ENCODE measurements at places on chromosomes 5 and 9.

- no peak for DNase-seq
Measured at GRCh38 chr5:106853266-106853665, 817.5 kb downstream of the EFNA5 start.

GRCh38 chr9:15357050-15357653 lies 50.1 kb upstream of the TTC39B start:
- no peak for DNase-seq

DNA sequence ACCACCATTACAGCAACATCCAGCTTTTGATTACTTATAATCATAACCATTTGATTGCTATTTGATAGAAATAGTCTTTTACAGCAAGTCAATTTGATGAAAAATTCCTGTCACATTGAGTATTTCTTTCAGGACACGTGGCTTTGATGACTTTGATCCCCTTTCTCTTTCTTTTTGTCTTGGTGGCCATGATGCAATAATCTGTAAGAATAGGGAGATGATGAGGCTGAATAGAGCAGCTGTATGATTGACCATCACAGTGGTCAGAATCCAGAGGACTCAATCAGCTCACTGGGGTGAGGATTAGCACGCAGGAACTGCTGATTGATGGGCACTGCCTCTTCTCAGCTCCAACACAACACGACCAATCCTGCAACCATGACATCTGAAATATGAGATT lies 262.7 kb downstream of the PARP8 start:
- DNase-seq, result no peak

DNA sequence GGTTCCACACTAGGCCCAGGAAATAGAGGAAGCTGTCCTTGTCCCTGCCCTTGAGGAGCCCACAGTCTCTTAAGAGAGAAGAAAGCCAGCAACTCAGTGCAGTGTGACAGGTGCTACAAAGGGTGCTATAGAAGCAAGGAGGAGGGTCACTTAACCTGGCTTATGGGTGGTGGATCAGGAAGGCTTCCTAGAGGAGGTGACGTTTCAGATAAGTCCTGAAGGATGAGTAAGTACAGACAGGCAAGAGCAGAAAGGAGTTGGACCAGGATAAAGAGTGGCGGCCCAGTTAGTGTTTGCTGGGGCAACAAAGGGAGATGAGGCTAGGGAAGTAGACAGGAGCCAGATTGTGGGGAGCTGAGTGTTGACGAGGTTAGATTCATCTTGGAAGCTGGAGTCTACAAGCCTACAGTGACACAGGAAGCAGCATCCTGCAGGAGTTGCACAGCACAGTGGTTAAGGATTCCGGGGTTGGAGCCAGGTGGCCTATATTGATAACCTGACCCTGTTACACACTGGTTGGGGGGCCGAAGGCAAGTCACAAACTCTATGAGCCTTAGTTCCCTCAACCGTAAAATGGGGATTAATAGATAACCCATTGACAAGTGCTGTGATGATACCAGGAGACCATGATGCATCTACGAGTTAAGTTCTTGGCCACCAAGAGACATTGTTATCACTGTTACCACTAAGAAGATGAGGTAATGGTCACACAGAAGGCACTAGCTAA lies 5.4 kb upstream of the LHX6 start:
- no peak for DNase-seq

- no peak for DNase-seq
Measured at GRCh38 chr5:141834331-141834730, 43.9 kb downstream of the PCDH1 start.

GRCh38 chr5:31569068-31569467 lies 37.0 kb downstream of the C5orf22 start:
- no peak for DNase-seq

DNA sequence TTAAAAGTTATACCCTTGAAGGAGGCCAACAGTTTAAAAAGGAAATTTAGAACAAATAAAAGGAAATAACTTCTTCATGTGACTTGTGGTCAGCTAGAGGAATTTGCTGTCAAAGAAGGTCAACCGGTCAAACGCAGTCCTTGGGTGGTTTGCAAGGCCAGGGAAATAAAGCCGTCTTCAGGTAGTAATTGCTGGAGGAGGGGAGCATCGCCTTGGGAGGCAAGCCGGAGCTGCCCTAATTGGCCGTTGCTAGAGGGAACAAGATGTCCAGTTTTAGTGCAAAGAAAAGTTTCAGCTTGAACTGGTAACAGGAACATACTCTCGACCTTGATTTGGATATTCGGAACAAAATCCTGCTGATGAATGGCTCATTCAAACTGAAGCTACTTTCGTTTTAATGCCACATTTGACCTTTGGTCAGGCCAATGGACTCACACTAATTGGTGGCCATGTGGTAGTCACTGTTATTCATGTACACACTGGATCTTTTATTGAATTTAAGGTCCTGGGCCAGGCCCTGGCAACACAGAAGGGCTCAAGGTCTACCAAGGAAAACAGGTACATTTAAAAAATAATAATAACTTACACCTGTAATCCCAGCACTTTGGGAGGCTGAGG lies 47.0 kb upstream of the MYO10 start:
- DNase-seq, result no peak

DNA sequence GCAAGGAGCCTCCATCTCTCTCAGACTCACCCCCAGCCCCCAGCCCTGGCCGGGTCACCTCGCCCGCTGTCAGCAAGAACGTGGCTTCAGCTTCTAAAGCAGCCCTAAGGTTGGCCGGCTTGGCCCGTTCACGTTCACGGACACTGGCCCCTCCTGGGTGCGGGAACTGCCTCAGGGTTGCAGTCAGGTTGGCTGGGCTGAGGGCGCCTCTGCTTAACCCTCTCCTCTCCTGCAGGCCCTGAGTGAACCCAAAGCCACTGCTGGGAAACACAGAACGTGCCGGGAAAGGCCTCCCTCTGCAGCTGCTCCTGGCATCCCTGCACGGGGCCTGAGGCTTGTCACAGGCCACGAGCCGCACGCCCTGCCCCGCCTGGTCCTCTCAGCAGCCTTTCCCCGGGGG lies 40.1 kb upstream of the UBAC1 start:
- DNase-seq, result no peak

GRCh38 chr5:73701566-73701965 lies 75.6 kb downstream of the ARHGEF28 start:
- no peak for DNase-seq

DNA sequence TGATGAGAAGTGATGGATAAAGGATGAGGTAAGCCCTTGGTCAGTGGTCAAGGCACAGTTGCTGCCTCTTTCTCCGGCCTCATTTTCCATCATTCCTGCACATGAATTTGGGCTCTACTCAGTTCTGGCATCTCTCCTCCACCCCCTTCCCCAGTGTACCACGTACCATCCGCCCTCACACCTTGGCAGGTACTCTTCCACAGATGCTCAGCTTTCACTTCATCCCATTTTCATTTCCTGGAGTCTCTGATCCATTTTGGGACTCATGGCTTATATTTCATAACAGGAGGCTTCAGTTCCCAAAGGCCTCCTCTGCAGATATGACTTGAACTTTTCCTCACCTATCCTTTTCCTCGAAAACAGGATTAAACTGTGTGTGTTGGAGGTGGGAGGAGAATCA lies 326.7 kb downstream of the ASTN2 start:
- DNase-seq, result no peak

Data from esophagus squamous epithelium (tissue), 5 donors.